ENCODE measurements at places on chromosomes 2 and 18.

DNA sequence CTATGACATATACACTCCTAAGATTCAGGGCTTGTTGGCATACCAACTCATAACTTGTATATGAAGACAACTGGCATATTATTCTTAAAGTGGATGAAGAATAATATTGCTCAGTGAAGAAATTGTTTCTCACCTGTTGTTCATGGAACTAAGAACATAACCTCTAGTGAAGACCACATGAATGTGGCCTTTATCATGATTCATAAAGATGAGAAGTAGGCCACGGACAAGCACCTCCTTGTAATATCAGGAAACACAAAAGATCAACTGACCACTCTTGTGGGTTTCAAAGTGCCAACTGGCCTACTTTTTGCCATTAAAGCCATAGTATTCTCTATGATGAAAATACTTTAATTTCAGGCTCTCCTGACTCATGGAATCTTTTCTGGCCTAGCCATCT lies 407.4 kb downstream of the GRB14 start:
- DNase-seq: no peak

DNA sequence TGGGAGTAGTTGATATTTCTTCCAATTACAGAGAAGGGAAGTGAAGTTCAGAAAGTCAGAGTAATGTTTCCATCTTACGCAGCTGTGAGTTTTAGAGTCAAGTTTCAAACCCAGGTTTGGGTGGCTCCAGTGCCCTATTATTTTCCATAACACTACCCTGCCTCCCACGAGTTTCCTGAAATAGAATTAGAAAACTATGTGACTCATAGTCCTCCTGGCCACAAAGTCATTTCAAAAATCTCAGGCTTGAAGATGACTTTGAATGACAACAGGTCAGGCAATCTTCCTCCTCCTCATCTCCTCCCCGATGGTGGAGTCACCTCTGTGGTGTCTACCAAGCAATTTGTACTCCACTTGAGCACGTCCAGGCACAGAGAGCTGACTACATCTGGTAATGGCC lies 212.3 kb upstream of the TRIB2 start:
- DNase-seq: no peak

- peak; percentile 36 for DNase-seq
These were observed 13.3 kb upstream of the FAP start for GRCh38 chr2:162256591-162256991.

GRCh38 chr2:203704430-203704829 lies 2.0 kb upstream of the CD28 start:
- DNase-seq: no peak

All from cardiac muscle cell (in vitro differentiated cells and primary cell).